Activated CD8-positive, alpha-beta memory T cell treated with anti-CD3 and anti-CD28 coated beads for 4 hours (primary cell): ENCODE measurements at places on chromosomes 5 and 9.

GRCh38 chr5:168059131-168059530 lies 232.3 kb upstream of the WWC1 start:
- no peak for DNase-seq

DNA sequence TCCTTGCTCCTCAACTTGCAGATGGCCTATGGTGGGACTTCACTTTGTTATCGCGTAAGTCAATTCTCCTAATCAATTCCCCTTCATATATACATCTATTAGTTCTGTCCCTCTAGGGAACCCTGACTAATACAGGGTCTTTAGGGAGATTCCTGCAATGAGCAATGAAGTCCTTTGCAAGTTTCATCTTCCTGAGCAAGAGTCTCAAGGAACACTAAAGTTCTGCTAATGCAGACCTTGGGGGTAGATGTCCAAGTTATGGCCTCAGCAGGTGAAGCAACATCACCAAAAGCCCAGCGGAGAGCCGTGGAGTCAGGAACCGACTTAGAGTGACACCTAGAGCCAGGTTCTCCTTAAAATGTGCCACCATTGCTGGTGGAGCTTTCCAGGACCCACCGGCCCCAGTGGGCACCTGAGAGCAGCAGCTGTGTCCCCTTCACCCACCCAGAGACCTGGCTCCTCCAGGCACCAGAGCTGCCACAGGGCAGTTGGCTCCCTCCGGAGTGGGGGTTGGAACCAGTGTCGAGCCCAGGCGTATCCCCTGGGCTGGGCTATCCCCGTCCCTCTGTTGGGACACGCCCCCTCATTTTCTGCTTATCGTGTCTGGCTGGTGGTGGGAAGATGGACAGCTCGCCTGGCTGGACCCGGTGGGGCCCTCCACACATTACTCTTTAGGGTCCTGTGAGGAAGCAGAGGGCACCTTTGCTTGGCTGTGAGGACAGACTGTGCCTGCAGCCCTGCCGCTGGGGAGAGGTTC lies 10.9 kb upstream of the FCN1 start:
- no peak for DNase-seq

DNA sequence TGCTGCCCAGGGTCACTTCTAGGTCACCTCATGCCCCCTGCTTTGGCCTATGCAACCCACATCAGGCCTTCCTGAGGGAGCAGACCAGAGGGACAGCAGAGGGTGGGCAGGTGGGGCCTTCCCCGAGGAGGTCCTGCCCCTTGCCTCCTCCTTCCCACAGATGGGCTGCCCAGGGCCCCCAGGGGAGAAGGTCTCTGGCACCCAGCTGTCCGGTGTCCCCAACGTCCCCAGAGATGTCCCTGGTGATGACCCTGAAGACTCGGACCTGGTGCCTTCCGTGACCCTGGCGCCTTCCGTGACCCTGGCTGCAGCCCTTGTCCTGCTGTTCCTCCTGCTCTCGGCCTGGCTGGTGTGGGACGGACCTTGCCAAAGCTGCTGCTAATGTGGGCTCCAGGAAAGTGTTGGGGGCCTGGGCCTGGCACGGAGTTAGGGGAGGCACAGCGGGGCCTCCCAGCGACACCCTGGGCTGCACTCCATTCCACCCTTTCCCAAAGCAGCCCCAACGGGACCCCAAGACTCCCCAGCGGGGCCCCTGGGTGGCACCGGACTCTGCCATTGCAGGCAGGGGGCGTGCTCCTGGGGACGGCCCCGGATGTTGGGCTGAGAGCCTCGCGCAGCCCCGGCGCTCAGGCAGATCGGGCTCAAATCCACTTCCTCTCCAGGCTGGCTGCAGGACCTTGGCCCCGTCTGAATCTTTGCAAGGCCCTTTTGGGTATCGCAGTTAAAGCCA lies 6.8 kb upstream of the SLC2A6 start:
- DNase-seq, result no peak

GRCh38 chr9:133120501-133121197 lies 391 bp downstream of the RALGDS start:
- DNase-seq, result no peak

GRCh38 chr5:170223360-170223759 lies 9.4 kb upstream of the C5orf58 start:
- DNase-seq, result no peak

GRCh38 chr5:116577064-116577788 lies 2.6 kb upstream of the SEMA6A start:
- no peak for DNase-seq

DNA sequence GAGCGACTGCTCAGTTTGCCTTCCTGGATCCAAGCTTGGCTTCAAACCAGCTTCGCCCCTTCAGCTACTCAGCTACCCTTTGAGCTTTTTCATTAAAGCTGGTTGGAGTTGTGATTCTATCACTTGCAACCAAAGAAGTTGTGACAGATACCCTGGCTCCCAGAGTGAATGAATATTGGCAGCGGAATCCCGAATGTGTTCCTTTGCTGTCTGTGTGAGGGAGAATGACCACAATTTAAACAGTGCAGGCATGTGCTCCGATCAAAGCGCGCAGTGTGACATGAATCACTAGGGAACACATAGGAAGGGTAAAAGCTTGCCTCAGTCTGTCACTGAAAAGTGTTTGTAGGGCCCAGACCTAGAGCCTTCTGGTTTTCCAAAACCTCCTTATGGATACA lies 6.6 kb upstream of the AFAP1L1 start:
- DNase-seq, result no peak

DNA sequence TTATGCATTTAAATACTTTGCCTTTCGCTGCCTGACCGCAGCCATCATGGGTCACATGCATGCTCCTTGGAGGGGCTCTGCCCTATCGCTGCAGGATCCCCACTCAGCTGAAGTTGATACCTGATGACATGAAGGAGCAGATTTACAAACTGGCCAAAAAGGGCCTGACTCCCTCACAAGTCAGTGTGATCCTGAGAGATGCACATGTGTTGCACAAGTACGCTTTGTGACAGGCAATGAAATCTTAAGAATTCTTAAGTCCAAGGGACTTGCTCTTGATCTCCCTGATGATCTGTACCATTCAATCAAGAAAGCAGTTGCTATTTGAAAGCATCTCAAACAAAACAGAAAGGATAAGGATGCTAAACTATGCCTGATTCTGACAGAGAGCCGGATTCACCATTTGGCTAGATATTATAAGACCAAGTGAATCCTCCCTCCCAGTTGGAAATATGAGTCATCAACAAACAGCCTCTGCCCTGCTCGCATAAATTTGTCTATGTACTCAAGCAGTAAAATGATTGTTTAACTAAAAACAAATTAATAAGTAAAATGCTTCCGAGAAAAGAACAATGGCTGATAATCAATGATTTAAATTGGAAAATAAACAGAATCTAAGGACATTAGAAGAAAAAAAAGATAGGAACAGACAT lies 41.6 kb upstream of the PPP2CA start:
- no peak for DNase-seq

DNA sequence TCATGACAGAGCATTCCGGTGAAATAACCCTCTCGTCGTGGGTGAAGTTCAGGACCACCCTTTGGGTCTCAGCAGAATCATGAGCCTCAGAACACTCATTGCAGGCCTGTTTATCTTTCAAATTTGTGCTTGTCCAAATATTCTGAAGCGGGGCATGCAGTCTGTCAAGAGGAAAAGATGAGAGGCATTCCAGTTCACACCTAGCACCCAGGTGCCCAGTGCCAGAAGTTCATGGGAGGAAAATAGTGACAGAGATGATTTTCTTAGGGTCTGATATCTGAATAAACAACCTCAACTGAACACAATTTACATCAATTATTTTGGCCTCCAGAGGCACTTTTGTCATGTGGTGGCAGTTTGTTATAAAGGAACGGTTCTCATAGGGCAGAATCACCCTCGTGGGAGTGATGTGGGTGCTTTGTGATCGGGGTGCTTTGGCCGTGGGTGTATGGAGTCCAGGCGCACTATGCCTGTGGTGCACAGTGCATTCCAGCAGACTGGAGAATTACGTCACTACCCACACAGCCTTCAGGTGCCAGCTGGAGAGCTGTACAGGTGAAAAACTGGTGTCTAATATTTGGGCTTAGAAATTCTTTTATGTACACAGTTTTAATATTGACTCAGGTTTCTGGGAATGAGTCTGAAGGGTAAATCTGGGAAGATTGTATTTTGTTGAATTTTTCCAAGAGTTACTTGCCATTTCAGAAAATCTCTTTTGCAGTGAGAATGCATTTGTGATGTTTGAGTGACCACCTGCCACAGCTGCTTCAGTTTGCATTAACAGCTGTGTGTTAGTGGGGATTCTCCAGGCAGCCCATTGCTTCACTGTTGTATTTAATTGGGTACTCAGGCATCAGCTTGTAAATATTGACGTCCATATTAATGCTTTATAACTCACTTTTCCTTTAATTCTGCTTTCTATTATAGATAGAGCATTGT lies 289.3 kb downstream of the FANCC start:
- no peak for DNase-seq

- no peak for DNase-seq
Measured at GRCh38 chr5:126186210-126186609, 237.0 kb upstream of the GRAMD2B start.

DNA sequence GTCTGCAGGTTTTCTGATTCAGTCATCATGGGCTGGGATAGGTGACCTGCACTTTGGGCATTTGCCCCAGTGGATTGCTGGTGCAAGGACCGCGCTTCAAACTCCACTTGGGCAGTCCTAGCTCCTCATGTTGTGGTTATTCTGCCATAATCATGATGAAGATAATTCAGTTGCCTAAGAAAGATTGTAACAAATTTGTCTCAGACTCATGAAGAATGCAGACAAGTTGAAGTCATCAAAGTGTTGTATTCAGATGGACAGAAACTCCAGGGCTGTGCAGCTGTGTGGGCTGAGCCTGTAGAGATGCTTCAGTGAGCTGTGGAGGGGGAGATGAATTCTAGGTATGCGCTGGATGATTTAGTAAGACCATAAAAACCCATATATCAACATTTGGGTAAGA lies 38.5 kb downstream of the TARS1 start:
- DNase-seq, result no peak

DNA sequence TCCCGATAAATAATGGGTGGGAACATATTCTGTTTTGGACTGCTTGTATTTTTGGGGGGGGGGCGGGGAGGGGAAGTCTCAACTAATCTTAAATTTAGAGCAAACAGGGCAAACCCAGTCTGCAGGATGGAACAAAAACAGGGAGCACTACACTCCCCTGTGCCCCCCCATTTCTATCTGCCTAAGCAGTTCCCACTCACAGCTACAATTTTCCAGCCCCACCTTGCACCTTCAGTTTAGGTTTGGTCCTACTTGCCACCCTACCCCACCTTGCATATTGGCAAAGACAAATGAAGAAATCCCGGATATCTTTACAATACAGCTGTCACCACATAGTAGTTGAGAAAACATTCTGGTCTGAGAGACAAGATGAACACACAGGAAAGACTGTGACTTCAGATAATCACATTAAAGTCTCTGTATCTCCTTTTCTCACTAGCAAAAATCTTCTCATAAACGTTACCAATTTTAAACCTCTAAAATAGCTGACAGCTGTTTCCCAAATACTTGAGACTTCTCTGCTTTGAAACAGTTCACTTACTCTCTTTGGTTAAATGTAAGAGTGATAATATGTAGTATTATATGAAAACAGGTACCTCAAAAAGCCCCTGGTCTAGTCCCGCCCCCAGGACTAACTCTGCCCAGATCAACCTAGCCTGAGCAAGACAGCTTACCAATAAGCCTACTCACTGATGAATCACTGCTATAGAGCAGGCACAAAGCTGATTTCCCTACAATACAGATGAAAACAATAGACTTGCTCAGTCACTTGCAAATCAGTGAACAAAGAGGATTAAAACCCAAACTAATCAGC lies 5.2 kb upstream of the RAPGEF6 start:
- DNase-seq, result no peak

DNA sequence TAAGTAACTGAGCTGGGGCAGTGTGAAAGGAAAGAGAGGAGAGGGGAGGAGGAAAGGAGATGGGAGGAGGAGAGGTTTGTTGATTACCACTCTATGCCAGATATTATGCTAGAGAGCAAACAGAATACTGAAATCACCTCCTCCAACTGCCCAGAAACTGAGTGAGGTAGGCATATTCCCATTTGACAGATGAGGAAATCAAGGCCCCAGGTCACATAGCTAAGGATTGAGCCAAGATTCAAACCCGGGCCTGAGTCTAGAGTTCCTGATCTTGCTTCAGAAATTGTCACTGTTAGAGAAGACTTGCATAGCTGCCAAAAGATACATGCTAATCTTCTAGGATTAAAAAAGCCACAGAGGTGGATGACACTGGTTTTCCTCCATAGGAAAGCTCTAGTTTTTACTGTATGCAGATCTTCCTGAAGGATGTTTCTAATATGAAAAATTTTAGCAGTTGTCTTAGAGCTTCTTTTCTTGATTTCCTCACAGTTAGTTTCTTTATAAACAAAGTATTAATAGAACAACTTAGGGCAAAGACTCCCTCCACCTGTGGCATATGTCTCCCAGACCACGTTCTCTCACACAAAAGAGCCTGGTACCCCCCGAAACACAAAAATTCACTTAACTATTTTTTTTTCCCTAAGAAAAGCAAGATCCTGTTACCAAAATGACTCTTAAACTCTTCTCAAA lies 97.4 kb downstream of the NLN start:
- DNase-seq, result no peak

GRCh38 chr9:21287280-21287679 lies 17.8 kb downstream of the IFNA5 start:
- no peak for DNase-seq

- no peak for DNase-seq
Measured at GRCh38 chr9:20032413-20033006, 243.7 kb upstream of the SLC24A2 start.

DNA sequence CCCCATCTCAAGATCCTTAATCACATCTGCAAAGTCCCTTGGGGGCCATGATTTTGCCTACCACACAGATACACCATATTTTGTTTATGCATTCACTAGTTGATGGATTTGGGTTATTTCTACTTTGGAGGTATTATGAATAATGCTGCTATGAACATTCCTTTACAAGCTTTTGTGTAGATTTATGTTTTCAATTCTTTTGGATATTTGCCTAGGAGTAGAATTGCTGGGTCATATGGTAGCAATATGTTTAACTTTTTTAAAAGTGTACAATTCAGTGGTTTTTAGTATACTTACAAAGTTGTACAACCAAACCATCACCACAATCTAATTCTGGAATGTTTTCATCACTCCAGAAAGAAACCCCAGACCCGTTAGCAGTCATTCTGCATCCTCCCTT lies 7.8 kb upstream of the ANP32B start:
- DNase-seq, result no peak

DNA sequence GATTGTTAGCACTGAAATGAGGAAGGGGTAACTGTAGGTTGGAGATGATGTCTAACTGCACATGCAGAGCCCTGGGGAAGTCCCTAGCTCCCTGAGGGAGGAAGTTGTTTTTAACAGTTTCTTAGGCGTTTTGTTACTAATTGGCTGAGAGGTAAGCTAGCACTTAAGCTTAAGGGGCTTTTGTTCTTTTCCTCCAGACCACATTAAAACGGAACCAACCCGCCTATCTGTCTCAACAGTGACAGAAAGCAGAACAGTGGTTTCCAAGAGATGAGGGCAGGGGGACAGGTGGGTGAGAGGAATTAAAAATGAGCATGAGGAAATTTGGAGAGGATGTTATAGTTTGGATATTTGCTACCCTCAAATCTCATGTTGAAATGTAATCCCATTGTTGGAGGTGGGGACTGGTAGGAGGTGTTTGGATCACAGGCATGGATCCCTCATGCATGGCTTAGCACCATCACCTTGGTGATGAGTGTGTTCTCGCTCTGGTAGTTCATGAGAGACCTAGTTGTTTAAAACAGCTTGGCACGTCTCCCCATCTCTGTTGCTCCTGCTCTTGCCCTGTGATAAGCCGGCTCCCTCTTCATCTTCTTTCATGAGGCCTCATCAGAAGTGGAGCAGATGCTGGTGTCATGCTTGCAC lies 38.9 kb downstream of the LYRM7 start:
- DNase-seq, result peak; percentile 15
